Thoracic aorta endothelial cell (primary cell): ENCODE measurements at places on chromosomes 5 and 9. TPM values are rescaled to one million over a fixed set of nuclear protein-coding genes. Genes with fewer than 3 reads are reported as not detected.

The REEP2 gene
- total RNA-seq: 2.8 and 5.6 TPM in 2 replicates

The TMED7 gene
- 195 and 213 TPM in 2 replicates for total RNA-seq

The LEAP2 gene
- total RNA-seq: 0.50 and 0.53 TPM in 2 replicates

The LCN1 gene
- not detected in 2 replicates for total RNA-seq

The FGF18 gene
- 0.07 TPM in 1 of 2 replicates, not detected in the other for total RNA-seq

The LCN15 gene
- not detected in 2 replicates for total RNA-seq

The CCNO gene
- total RNA-seq: 0.13 and 0.65 TPM in 2 replicates

The TRIM36 gene
- 0.43 and 1.5 TPM in 2 replicates for total RNA-seq

The SEMA4D gene
- total RNA-seq: 6.0 and 11.8 TPM in 2 replicates

The DMRTA1 gene
- total RNA-seq: 0.27 and 1.7 TPM in 2 replicates

The HRH2 gene
- total RNA-seq: 1.7 TPM in 1 of 2 replicates, not detected in the other

The SPINK13 gene
- total RNA-seq: not detected in 2 replicates

The ABO gene
- 0.13 and 0.22 TPM in 2 replicates for total RNA-seq

The MARCOL gene
- total RNA-seq: not detected in 2 replicates

The EMB gene
- 0.07 and 0.13 TPM in 2 replicates for total RNA-seq

The PCA3 gene
- total RNA-seq: 2.0 and 2.2 TPM in 2 replicates

The SLC36A2 gene
- total RNA-seq: not detected in 2 replicates

The RASGRF2 gene
- total RNA-seq: 14.4 and 28.9 TPM in 2 replicates

The PCDHA2 gene
- under 0.01 TPM in 1 of 2 replicates, not detected in the other for total RNA-seq
